Articular chondrocyte of knee joint (primary cell): ENCODE measurements at places on chromosomes 2 and 18. TPM values are rescaled to one million over a fixed set of nuclear protein-coding genes. Genes with fewer than 3 reads are reported as not detected.

ALLC gene
- total RNA-seq: not detected in 2 replicates

EPAS1 gene
- total RNA-seq: 297 and 319 TPM in 2 replicates

GRB14 gene
- 0.52 and 0.97 TPM in 2 replicates for total RNA-seq

CCDC74A gene
- total RNA-seq: 6.9 and 12.6 TPM in 2 replicates

ZC3H8 gene
- 14.0 and 42.8 TPM in 2 replicates for total RNA-seq

CXCR1 gene
- total RNA-seq: not detected in 2 replicates

TLX2 gene
- total RNA-seq: 0.11 and 0.13 TPM in 2 replicates

CYBRD1 gene
- total RNA-seq: 449 and 568 TPM in 2 replicates

CYS1 gene
- 5.0 and 8.3 TPM in 2 replicates for total RNA-seq

CCDC74B gene
- 3.1 and 5.6 TPM in 2 replicates for total RNA-seq

TEKT4 gene
- 0.11 TPM in 1 of 2 replicates, not detected in the other for total RNA-seq

LOXL3 gene
- 162 and 188 TPM in 2 replicates for total RNA-seq

RESP18 gene
- total RNA-seq: not detected in 2 replicates

KIF5C gene
- 0.65 and 0.97 TPM in 2 replicates for total RNA-seq

ICOS gene
- total RNA-seq: not detected in 2 replicates

ABHD3 gene
- total RNA-seq: 6.2 and 6.4 TPM in 2 replicates

SPC25 gene
- 3.7 and 4.9 TPM in 2 replicates for total RNA-seq

MREG gene
- 4.8 and 6.0 TPM in 2 replicates for total RNA-seq

C1QL2 gene
- total RNA-seq: not detected in 2 replicates

CHST9 gene
- not detected in 2 replicates for total RNA-seq

MAP3K19 gene
- total RNA-seq: not detected in 2 replicates

DNER gene
- total RNA-seq: 0.78 and 1.7 TPM in 2 replicates

NDUFB3 gene
- 47.2 and 58.8 TPM in 2 replicates for total RNA-seq

MOGAT1 gene
- not detected in 2 replicates for total RNA-seq

SERPINB3 gene
- not detected in 2 replicates for total RNA-seq

ZNF396 gene
- total RNA-seq: 3.4 and 4.5 TPM in 2 replicates

PJVK gene
- 1.1 and 2.2 TPM in 2 replicates for total RNA-seq

NETO1 gene
- total RNA-seq: not detected in 2 replicates

VWA3B gene
- 0.11 TPM in 1 of 2 replicates, not detected in the other for total RNA-seq

NAGK gene
- total RNA-seq: 52.5 and 57.7 TPM in 2 replicates

IGFBP2 gene
- 13.5 and 13.6 TPM in 2 replicates for total RNA-seq

LMAN2L gene
- 16.9 and 17.1 TPM in 2 replicates for total RNA-seq

TRAF3IP1 gene
- total RNA-seq: 10.3 and 11.2 TPM in 2 replicates

LBX2 gene
- 2.2 and 3.3 TPM in 2 replicates for total RNA-seq

IL1R1 gene
- total RNA-seq: 160 and 278 TPM in 2 replicates

KCNJ13 gene
- under 0.01 TPM in 1 of 2 replicates, not detected in the other for total RNA-seq

VWC2L gene
- not detected in 2 replicates for total RNA-seq

IL36RN gene
- not detected in 2 replicates for total RNA-seq

INHBB gene
- total RNA-seq: 3.3 and 5.2 TPM in 2 replicates

RUFY4 gene
- total RNA-seq: not detected in 2 replicates

LINC00305 gene
- total RNA-seq: not detected in 2 replicates

KCNG3 gene
- total RNA-seq: not detected in 2 replicates

PIEZO2 gene
- 268 and 271 TPM in 2 replicates for total RNA-seq

GALNT3 gene
- total RNA-seq: 1.2 and 3.0 TPM in 2 replicates

POTEI gene
- not detected in 2 replicates for total RNA-seq

SCN7A gene
- total RNA-seq: not detected in 2 replicates

ANKRD29 gene
- 4.1 and 9.5 TPM in 2 replicates for total RNA-seq
